ENCODE measurements at places on chromosomes 6 and 20.

GRCh38 chr6:57242505-57242904 lies 20.4 kb upstream of the RAB23 start:
- no peak for DNase-seq

DNA sequence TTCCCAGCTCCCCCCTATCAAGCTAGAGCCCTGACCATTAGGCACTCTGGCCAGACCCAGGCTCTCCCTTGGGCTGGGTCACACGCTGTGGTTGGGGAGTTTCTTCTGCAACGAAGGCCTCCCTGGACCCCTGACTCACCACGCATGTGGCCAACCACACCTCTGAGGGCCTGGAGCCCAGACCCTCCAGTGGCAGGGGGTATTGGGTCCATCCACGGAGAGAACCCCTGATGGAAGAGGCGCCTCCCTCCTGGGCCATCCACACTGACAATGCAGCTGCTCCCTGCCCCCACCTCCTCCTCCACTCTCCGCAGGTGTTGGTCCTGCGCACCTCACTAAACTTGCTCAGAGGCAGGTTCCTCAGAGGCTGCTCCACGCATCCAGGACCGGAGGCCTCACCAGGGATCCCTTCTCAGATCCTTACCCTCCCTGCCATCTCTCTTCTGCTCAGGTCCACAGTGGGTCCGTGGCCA lies 125.4 kb downstream of the RNASET2 start:
- no peak for DNase-seq

GRCh38 chr20:23160536-23161243 lies 74.6 kb upstream of the CD93 start:
- no peak for DNase-seq

- no peak for DNase-seq
Observed at GRCh38 chr6:142303176-142303533, 1.3 kb downstream of the ADGRG6 start.

DNA sequence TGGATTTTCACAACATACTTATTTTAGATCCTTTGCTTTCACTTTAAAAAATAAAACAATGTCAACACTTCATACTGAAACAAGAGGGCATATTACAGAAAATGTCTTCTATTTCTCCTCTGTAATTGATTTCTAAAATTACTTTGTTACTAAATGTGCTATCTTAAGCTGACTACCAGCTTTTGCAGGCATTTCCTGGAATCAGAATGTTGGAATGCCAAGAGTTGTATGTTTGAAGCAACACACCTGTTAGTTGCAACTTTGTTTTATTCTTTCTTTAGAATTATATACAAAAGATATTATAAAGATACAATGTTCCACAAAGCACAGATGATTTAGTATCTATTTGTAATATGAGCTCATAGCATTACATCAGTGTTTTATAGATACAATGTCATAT lies 62.5 kb upstream of the TMEM170B start:
- DNase-seq, result no peak

GRCh38 chr20:22775256-22775655 lies 190.9 kb upstream of the FOXA2 start:
- DNase-seq, result no peak

- no peak for DNase-seq
Observed at GRCh38 chr6:13886949-13887348, 37.8 kb upstream of the RNF182 start.

DNA sequence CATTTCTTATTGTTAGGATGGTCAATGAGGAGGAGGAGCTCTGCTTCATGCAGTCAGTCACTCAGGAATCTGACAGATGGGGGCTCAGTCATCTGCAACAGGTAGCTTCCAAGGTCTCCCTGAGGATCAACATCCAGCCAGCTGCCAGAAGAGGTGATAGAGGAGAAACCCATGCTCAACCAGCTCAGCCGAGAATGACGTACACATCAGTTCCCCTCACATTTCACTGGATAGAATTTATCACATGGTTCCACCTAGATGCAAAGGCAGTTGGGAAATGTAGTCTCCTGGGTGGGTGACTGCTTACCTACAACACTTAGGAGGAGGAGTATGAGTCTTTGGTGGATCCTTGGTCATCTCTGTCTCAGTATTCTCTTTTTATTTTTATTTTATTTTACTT lies 144.5 kb downstream of the CEBPB start:
- DNase-seq, result peak; percentile 0

GRCh38 chr20:61657721-61658377 lies 405.8 kb downstream of the CDH4 start:
- no peak for DNase-seq

DNA sequence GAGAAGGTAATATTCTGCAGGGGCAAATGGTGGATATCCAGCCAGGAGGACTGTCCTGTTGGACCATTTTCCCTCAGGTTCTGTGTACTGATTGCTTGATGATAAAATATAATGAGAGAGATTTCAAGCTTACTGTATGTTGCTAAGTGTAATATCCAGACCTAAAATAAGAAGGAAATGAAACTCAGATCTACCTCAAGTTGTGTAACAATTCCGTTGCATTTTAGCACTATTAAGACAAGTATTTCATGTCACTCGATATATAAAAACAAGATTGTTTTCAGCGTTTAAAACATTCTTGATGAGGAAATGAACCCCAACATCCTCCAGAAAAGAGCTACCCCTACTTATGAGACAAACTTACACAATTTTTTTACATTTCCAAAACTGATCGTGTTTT lies 57.2 kb downstream of the RGS17 start:
- DNase-seq, result no peak

- DNase-seq, result no peak
Observed at GRCh38 chr6:12929678-12930077, 213.1 kb downstream of the PHACTR1 start.

Data from chondrocyte (in vitro differentiated cells).